ENCODE measurements at places on chromosomes 11 and 22.

DNA sequence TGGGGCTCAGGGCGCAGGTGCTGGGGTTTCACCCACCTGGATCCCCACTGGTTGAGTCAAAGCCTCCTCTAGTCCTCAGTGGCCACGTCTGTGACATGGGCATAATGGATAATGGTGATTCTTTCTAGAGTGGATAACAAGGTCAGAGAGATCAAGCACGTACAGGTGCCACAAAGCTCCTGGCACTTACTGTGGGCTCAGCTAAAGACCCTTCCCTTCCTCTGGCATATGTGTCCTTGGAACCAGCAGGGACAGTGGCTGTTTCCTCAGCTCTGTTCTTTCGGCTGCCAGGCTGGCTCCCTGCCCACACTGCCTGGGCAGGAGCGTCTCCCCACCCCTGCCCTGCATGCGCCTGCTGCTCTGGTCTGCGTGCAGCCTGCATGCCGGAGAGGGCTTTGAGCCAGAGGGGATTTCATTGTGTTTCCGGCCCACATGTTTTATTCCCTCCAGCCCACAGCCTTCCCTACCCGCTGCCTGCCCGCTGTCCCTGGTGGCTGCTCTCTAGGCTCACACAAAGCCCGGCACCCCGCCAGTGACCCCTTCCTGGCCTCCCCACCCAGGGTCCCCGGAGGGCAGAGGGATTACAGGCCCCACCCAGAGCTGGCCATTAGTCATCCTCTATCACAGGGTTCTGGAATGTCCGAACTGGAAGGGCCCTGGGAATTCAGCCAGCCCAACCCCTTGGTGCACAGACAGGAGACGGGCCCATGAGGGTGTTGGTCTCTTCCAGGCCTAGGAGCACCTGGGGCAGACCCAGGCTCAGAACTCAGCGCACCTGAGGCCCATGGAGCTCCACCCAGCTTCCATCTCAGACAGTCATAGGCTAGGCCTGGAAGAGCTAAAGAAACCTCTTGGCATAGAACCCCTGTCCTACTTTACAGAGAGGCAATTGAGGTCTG, 55.3 kb upstream of the GCAT start:
- DNase-seq: no peak

GRCh38 chr22:40898850-40899357, 37.0 kb upstream of the DNAJB7 start:
- DNase-seq: peak; percentile 89

DNA sequence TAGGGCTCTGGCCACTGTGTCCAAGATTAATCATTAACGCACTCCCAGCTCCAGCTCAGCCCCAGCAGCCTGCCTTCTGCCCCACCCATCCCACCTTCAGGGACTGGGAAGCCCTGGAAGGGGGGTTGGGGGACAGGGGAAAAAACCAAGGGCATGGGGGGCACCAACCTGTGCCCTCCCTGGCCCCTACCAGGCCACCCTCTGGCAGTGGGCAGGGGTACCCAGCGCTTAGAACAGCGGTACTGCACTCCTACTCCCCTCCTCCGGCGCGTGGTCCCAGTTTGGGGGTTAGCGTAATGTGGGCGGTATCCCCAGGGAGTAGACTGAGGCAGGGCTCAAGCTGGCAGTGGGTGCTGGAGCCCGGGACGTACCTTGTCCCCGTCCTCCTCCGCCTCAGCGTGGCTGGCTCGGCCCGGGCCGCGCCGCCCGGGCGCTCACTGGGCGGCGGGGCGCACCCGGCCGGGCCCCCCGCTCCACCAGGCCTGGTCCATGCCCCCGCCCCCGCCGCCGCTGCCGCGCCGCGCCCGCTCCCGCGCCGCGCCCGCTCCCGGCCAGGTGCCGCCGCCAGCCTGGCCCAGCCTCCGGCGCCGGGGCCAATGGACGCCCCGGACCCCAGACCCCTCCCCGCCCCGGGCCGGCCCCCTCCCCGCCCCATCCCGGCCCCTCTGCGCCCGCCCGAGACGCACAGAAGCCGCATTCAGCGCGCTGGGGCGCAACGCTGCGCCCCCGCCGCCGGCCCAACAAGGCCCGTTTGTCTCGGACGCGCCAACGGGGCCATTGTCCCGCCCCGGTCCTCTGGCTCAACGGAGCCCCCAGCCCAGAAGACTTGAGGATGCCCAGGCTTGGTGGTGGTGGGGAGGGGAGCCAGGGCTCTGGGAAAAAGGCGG, at the start of gene GAL3ST1:
Gene GAL3ST1 (minus strand): TSS at position 571 of the 887 bp plus-strand sequence. CDS start 17,273 bp downstream, outside the sequence.
- no peak for DNase-seq

GRCh38 chr22:36077271-36077670, 48.6 kb upstream of the RBFOX2 start:
- DNase-seq: no peak

- no peak for DNase-seq
Measured at GRCh38 chr11:119206511-119207414, 624 bp downstream of the CBL start.

- DNase-seq: peak; percentile 12
Measured at GRCh38 chr22:50274311-50274710, 4.1 kb upstream of the MAPK11 start.

DNA sequence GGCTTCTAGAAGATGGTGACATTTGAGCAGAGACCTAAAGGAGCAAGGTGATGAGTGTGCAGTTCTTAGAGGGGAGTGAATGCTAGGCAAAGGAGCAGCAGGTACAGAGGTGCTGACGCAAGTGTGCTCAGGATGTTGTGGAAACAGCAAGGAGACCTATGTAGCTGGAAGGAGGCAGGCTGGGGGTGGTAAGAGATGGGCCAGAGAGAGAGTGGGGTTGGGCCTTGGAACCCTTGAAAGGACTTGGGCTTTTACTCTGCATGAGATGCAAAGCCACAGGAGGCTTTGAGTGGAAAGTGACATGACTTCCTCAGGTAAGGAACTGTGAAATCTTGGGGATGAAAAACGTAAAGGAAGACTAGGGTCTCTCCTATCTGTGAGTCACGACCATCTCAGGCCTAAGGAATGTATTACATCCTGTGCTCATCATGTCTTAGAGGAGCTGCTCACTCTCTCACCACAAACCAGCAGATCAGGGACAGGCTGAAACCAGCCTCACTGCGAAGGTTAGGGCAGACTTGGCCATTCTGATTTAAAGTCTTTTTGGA, 65.4 kb downstream of the MICAL2 start:
- no peak for DNase-seq

GRCh38 chr22:49522582-49523373, 304.9 kb downstream of the BRD1 start:
- no peak for DNase-seq

DNA sequence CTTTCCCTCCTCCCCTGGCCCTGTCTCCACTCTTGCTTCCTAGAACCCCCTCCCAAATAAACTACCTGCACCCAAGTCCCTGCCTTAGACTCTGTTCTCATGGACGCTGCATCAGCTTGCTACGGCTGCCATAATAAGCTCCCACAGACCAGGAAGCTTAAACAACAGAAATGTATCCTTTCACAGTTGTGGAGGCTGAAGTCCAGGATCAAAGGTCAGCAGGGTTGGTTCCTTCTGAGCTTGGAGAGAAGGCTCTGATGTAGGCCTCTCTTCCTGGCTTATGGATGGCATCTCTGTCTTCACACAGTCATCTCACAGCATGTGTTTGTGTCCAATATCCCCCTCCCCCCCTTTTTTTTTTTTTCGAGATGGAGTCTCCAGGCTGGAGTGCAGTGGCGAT, 23.4 kb downstream of the CBX7 start:
- no peak for DNase-seq

DNA sequence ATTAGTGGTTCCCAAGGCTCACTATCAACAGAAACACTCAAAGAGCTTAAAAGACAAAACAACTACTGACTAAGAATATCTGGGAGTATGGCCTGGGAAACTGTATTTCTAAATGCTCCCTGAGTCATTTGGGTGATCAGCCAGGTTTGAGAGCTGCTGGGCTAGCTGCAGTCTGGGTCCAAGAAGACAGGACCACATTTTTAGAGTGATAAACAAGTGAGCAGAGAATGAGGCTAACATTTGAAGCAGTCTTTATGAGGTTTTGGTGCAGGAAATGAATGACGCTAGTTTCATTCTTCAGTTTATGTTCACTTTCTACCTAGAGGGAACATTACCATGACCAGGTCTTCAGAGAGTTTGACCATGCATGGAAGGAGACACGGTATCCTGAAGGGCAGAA, 97.7 kb downstream of the TEAD1 start:
- DNase-seq: no peak

DNA sequence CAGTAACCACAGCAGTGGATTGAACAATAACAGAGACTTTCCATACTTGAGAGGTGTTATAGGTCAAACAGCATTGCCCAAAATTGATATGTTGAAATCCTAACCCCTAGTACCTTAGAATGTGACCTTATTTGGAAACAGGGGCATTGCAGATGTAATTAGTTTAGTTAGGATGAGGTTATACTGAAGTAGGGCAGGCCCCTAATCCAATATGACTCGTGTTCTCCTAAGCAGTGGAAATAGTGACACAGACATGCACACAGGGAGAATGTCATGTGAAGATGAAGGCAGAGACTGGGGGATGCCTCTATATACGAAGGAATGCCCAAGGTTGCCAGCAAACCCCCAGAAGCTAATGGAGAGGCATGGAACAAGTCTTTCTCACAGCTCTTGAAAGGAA, 270.5 kb downstream of the TENM4 start:
- DNase-seq: no peak

- no peak for DNase-seq
Measured at GRCh38 chr11:2795491-2795991, 90.0 kb downstream of the CDKN1C start.

DNA sequence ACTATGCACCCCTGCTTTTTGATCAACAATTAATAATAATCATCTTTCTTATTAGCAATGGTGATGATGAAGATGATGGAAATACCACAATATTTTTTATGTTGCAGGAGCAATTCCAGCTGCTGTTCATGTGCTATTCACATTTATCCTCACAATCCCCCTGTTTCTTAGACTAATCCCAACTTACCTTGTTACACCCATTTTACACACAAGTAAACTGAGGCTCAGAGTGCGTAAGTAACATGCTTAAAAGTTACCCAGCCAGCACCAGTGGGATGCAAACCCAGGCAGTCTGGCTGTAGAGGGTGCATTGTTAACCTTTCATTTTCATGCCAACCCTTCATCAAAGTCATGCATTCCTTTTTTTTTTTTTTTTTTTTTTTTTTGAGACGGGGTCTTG, 1.6 kb upstream of the CRYBA4 start:
- DNase-seq: no peak

GRCh38 chr11:40190294-40190693, 1269.2 kb downstream of the LRRC4C start:
- no peak for DNase-seq

- no peak for DNase-seq
Measured at GRCh38 chr11:121117788-121118187, 16.7 kb downstream of the TECTA start.

DNA sequence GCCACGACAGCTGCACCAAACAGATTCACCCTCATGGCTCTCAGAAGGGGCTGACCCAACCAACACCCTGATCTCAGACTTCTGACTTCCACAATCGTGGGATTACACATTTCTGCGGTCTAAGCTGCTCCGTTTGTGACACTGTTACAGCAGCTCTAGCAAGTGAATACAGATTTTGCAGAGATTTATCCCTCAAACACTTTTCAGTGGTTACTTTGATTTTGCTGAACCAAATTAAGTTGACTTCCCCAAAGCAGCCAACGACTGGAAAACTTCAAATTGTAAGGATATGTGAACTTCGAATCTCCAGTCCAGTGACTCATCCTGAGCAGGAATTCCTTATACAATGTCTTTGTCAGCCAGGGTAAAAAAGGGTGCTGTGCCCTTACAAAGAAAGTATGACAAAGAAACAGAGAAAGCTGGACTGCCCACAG, 14.8 kb upstream of the INCENP start:
- no peak for DNase-seq

- DNase-seq: no peak
Measured at GRCh38 chr11:48002561-48002960, 22.2 kb downstream of the PTPRJ start.

Measured in hematopoietic multipotent progenitor cell treated with erythropoietin and hydrocortisone succinate and interleukin-3 and kit ligand, for 15 days (in vitro differentiated cells).